ENCODE measurements at places on chromosomes 2 and 18.

GRCh38 chr2:120850551-120850950 is 114.9 kb downstream of the GLI2 start:
- DNase-seq: no peak

DNA sequence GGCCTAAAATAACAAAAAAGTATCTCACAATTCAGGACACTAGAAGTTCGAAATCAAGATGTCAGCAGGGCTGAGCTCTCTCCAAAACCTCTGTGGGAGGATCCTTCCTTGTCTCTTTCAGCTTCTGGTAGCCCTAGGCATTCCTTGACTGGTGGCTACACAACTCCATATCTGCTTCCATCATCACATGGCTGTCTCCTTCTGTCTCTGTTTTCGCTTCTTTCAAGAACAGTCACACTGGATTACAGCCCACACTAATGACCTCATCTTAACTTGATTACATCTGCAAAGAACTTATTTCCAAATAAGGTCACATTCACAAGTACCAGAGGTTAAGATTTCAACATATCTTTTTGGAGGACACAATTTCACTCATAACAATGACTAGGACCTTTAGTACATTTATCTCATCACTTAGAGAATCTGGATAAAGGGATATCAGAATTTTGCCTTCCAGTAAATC is 275.2 kb downstream of the IRS1 start:
- DNase-seq: no peak

DNA sequence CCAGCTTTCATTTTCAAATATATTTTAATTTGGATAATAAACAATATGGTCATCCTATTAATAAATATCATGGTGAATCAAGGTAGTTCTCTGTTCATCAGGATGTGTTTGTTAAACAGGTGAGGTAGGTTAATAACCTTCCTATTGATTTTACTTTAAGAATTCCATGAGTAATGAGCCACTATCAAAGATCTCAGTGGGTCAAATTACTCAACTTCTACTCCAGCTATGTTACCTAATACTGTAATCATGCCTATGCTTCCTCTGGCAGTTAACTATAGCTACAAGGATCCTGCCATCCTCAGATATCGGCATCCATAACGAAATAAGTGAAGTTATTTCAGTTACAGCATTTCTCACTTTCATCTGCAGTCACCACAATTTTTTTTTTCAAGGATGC is 289.6 kb upstream of the SLC8A1 start:
- no peak for DNase-seq

- no peak for DNase-seq
Measured at GRCh38 chr2:240467659-240468302, 32.3 kb downstream of the GPC1 start.

DNA sequence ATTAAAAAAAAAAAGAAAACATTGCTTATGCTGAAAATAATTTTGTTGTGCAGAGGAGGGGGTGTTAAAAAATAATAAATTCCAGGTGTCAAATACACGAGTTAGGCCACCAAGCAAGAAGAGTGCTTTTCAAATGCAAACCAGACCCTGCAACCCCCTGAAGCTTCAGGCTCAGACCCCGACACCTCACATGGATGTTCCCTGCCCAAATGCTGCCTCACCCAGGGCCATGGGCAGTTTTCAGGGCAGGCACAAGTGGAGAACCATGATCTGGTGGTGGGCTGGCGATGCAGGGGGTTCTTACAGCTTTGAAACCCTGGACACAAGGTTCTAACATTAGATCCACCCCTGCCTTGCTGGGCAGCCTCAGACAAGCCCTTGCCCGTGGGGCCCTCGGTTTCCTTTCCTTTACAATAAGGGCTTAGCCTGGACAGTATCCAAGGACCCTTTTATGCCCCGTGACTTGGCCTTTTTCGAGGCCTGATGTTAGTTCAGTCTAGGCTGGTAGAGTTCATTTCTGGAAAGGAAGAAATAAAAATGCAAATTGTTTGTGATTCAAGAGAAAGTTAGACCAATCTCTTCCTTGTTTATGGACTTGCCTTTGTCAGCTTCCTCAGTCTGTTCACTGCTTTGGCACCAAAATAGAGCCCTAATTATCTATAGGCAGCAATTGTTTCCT is 168.7 kb downstream of the DDX1 start:
- no peak for DNase-seq

DNA sequence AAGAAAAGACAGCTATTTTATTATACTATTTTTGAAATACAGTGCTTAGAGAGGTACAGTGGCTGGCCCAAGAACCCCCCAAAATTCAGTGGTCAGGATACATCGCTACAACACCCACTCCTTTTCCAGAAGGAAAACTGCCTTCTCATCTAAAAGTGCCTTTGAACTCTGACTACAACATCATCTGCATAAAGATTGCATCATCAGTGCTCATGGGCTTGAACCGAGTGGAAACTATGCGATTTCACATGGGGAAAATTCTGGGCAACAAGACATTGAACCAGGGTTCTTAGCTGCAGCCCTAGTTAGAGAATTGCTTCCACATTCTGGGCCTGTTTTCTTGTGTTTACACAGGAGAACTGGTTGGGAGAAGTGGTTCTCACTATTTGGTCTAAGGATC is 294.6 kb upstream of the SLC14A2 start:
- DNase-seq: no peak
